ENCODE measurements at places on chromosomes 5 and 9.

GRCh38 chr5:66769030-66769733 is 173.0 kb downstream of the MAST4 start:
- DNase-seq = no peak

DNA sequence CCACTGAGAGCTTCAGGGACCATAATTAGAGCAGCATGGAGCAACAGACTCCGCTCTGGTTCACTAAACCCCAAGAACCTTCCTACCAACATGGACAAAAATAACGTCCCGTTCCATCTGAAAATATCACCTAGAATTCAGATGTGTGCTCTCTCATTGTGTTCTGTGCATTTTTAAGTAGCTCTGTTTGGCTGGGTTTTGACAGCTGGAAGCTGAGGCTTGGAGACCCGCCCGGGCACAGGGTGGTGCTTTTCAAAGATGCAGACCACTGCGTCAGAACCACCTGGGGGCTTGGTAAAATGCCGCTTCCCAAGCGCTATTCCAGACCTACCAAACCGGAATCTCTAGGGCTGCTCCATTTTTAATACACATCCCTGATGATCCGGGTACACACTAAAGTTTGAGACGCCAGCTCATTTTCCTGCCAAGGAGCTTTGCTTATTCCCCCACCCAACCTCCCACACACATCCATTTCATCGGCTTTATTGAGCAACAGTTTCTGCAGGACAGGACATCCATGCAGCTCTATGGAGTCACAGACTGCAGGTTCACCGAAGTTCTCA is 104.8 kb downstream of the GABBR2 start:
- DNase-seq = no peak

- no peak for DNase-seq
Observed at GRCh38 chr5:120092649-120093048, 371.5 kb upstream of the PRR16 start.

DNA sequence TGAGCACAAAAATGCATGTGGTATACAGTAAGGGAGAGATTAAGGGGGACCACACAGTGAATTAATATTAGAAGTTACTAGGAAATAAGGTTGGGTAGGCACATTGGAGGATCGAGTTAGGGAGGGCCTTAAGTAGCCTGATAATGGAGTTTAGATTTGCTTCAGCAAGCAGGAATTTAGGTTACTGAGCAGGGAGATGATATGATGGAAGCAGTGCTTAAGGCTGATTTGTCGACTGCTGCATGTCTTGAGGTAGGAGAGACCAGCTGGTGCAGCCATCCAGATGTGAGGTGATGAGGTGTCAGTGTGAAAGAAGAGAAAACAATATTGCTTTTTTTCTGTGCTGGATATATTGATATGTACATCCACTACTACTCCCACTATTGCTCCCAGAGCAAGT is 55.2 kb upstream of the ACTBL2 start:
- no peak for DNase-seq

DNA sequence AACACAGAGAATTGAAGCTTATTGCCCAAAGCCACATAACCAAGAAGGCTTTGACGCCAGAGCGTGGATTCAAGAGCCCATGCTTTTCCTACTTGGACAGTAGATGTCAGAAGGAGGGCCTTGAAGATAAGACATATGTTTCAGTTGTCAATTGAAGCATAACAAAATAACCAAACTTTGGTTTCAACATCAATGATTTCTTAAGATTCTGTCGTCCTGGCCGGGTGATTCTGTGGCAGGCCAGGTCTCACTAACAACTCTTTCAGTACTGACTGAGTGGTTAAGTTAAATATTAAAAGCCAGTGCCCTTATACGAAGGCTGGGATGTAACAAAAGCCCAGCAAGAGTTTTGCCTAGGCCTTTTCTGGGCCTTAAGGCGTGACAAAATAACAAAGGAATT is 94.0 kb downstream of the RCL1 start:
- DNase-seq = no peak

DNA sequence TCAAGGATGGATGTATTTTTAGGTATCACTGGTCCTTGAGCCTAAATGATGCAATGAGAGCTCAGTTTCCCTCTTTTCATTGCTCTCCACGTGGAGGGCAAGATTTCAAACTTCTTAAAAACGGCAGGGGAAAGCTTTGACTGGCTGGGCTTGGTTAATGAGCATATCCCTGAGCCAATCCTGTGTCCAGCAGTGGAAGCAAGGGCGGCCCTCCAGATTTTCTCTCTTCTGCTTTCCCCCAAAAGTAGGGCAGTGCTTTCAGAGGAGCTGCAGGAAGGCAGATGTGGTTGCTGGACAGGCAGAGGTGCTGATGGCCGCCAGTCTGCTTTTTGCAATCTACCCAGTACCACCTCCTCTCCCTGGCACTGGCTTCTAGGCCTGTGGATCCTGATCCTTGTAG is 30.0 kb upstream of the TBC1D2 start:
- DNase-seq = no peak
